A549 treated with dexamethasone at 1 μM for 4 hours (cell line): ENCODE measurements at places on chromosomes 1 and 21. TPM values are rescaled to one million over a fixed set of nuclear protein-coding genes. Genes with fewer than 3 reads are reported as not detected.

GUCA2A gene
- not detected in 5 replicates for total RNA-seq

LYST gene
- total RNA-seq: 2.8 to 5.3 TPM (median 4.3 TPM) in 5 replicates

CLCA1 gene
- total RNA-seq: 0.04 TPM in 1 of 5 replicates, not detected in the others

RGSL1 gene
- total RNA-seq: not detected in 5 replicates

KMO gene
- total RNA-seq: 0.55 to 1.2 TPM (median 1.1 TPM) in 5 replicates

RGS18 gene
- not detected in 5 replicates for total RNA-seq

OR6P1 gene
- total RNA-seq: not detected in 5 replicates

HAO2 gene
- total RNA-seq: not detected in 5 replicates

C1orf74 gene
- 1.3 to 2.0 TPM (median 1.8 TPM) in 5 replicates for total RNA-seq
